ENCODE measurements at places on chromosomes 6 and 20.

- peak; percentile 21 for DNase-seq
Measured at GRCh38 chr6:50128420-50129005, 78.8 kb upstream of the DEFB112 start.

DNA sequence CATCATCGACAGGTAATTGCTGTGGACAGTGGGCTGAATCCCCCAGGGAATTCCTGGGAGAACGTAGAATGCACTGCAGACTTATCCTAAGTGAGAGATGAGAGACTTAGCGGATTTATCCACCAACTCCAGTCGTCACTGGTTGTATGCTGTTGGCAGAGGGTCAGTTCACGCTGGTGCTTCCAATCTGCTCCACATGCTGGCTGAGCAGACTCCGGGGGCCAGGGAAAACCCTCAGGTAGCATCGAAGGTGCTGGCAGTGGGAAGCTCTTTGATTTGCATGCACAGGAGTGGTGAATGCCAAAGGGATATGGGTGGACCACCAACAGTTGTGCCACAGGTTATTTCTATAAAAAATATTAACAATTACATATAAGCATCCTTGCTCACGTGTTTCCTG lies 20.2 kb downstream of the TTLL9 start:
- no peak for DNase-seq

GRCh38 chr6:137339929-137340559 lies 120.9 kb upstream of the IFNGR1 start:
- DNase-seq: no peak

DNA sequence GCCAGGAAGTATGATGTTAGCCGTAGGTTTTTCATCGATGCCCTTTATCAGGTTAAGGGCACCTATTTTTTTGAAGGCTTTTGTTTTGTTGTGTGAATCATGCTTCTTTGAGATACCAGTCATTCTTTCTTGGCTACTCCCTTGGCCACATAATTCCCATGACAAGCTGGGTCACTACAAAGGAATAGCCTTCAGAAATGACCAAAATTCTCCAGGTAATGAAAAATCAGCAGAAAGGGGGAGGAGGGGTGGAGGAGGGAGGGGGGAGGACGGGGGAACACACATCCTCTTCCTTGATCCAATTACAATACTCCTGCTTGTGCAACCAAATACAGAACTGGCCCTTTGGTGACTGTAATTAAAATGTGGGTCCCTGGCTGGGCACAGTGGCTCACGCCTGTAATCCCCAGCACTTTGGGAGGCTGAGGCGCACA lies 21.7 kb upstream of the TGM2 start:
- DNase-seq: peak; percentile 50

DNA sequence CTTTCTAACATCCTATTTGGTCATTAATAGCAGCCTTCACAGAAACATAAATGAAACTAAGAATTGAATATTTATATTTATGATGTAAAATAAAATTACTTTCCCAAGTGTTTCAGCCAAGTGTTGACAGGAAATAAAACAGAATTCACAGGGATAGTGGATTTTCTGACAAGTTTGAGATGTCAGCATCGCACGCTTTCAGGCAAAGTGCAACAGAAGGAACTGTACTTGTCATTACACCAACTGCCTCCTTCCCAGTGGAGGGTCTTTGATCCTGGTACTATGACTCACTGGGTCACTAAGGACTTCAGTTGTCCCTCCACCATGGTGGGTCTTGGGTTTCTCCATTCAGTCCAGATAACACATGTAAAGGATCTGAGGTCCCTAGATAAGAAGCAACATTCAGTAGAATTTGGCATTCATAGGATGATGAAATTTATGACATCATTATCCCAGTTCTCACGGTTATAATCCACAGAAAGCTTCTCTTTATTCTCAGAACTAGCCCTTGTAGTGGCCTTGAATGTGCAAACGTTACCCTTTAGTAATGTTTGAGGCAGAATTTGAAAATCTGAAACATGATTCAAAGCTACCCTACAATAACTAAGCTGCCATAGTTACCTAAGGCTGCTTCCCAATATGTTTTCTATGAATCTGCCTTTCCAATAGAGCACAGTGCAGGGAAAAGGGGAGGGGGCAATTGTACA lies 3.8 kb upstream of the TNFAIP3 start:
- DNase-seq: no peak

DNA sequence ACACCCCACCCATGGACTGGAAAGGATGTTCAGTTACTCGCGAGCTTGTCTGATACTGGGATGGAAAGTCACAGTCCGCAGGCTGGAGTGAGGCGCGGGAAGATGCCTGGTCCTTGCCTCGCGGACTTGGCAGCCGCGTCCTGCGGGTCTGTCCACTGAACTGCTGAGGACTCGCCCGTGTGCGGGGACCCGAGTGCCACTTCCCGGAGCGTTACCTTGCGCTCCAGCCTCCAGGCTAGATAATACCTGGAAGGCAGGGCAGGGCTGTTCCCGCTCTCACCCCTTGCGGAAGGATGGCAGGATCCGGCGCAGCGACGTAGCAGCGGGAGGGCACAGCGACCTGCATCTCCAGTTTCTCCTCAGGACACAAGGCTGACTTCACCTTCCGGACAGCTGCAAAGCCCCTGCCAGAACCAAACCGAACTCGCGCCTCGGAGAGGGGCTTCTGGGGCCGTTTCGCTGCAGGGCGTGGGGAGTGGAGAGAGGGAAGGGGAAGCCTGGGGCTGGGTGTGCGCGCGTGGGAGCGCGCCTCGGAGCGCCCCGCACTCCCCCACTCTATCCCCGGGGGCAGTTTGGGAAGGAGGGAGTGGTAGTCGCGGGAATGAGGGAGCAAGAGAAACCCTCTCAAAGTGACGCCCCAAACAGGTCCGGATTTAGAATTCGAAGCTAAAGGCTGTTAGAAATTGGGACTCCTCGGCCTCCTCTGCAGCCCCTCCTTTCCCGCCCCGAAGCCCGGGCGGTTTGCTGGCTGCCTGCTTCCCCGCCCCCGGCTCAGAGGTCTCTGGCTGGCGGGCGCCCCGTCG lies at the start of gene KCNQ5:
TSS of gene KCNQ5 (plus strand) at position 774 of the 803 bp plus-strand sequence.
- no peak for DNase-seq

GRCh38 chr20:40770564-40771307 lies 81.7 kb upstream of the MAFB start:
- DNase-seq: no peak
